Activated effector memory CD4-positive, alpha-beta T cell treated with Interleukin-2 at 50 U/mL for 16 hours (primary cell): ENCODE measurements at places on chromosomes 11 and 22.

GRCh38 chr11:29432719-29433325 is 584.0 kb downstream of the KCNA4 start:
- DNase-seq, result no peak

GRCh38 chr22:50225200-50225969 is 19.4 kb downstream of the TUBGCP6 start:
- DNase-seq, result no peak

GRCh38 chr22:29065468-29066190 is 4.0 kb upstream of the C22orf31 start:
- DNase-seq, result no peak

GRCh38 chr11:65625628-65626342 is 10.2 kb downstream of the PCNX3 start:
- peak; percentile 33 for DNase-seq

GRCh38 chr11:26964339-26964738 is 29.6 kb upstream of the FIBIN start:
- DNase-seq, result no peak

DNA sequence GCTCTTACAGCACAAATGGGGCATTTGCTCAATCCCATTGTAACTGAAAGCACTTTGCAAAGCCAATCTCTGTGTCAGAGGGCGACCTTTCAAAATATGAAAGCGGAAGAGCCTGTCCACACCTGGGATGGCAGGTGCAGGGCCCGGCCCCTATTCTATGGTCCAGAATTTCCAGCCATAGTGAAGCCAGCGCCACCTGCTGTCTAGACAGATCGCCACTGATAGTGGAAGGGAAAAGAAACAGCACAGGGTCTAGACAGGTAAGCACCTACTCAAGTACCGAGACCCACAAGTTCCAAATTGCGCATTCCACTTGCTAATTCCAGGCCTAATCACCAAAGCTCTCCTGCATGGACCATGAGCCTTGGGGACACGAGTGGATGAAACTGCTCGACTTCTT is 141.4 kb downstream of the NTM start:
- no peak for DNase-seq

DNA sequence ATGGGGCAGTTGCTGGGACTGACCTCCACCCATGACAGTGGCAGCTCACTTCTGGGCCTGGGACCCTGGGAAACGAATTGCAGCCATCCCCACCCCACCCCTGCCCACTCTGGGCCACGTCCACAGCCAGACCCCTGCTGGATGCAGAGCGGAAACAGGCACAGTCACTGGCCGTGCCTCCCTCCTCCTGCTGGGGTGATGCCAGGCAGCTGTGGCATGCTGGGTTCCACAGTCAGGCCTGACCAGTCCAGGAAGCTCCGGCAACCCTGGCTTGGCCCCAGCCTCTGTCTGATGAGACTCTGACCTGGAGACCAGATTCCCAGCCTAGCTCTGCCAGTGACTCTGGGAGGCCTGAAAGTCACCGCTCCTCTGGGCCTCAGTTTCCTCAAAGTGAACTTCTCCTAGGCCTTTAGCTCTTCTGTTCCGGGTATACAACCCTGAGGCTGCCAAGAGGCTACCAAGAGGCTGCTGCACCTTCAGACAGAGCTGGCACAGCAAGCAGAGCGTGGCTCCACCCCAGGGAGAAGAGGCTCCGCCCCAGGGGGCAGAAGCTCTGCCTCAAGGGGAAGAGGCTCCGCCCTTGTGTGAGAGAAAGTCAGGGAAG is 8.9 kb downstream of the SULT4A1 start:
- no peak for DNase-seq

- DNase-seq, result no peak
These were observed 20.0 kb downstream of the SHANK2 start for GRCh38 chr11:71232364-71232763.

DNA sequence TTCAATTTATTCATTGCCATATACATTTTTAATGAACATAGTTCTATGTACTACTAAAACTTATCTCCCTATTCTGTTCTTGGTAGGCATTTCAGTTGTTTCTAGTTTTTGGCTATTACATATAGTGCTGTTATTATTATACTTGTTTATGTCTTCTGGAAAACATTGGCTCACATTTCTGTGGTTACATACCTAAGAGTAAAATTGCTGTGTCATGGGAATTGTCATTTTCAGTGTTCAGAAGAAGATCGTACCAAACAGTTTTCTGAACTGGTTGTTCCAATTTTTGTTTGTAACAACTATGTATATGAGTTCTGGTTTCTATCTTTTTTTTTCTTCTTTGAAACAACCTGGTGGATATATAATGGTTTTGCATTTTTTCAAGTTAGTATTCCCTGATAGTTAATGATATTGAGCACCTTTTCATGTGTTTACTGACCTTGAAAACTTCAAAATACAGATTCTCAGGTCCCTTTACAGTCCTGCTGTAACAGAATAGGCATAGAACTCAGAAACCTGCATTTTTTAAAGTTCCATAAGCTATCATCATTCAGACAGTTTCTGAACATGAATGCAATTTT is 230.7 kb downstream of the JRKL start:
- DNase-seq, result no peak

GRCh38 chr22:42844756-42845155 is 12.3 kb downstream of the ARFGAP3 start:
- DNase-seq, result no peak

DNA sequence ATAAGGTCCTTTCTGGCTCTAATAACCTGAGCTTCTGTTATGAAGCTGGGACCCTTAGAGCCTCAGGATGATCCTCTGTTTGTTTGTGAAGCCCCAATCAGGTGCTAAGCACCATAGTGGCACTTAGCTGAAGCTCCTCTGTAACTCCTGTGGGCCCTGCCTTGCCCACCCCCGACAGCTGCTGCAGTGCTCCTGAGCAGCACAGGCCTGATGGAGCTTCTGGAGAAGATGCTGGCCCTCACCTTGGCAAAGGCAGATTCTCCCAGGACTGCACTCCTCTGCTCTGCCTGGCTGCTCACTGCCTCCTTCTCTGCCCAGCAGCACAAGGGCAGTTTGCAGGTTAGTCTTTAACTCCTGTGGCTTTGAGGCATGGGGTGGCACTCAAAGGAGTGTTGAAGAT is 19.0 kb upstream of the CCDC134 start:
- DNase-seq, result no peak

DNA sequence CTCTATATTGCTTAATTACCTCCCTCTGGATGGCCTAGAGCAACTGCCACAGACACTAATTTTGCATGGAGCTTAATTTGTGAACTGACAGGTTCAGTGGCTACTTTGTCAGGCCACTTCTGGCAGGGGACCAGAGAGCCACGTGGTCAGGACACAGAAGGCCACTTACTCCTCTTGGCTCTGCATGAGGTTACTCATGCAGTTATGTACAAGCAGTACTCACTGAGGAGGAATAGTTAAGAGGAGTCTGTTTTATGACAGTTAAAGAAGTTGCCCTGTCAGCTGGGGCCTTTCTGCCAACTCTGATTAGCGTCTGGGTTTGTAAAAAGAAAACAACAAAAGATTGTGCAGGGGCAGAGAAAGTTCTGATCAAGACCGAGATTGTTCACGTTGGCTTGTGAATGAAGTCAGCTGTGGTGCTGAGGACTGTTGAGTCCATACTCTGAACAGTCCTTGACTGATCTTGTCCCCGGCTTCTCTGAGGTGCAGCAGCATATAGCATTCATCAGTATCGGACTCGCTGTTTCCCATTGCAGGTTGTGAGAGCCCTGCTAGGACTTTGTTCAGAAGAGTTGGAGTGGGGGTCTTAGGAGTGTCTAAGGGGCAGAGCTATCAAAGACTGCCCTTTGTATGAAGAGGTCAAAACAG is 41.4 kb downstream of the PPFIBP2 start:
- DNase-seq, result no peak

DNA sequence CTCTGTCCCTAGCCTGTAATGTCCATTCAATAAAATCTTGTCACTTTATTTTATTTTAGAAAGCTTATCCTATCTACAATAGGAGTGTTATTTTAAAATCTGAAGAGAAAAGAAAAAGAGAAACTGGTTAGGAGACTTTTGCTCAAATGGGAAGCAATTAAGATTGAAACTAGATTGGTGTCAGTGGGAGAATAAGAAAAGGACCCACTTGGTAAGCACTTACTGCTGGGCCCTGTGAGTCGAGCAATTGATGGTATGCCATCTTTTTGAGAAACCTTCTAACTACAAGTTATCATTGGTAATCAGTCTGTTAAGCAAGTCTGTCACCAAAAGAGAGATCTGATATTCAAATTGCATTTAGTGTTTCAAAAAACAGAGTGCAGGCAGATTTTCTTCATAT is 258.4 kb downstream of the GRM5 start:
- DNase-seq, result no peak

- no peak for DNase-seq
These were observed 20.9 kb downstream of the TMPRSS13 start for GRCh38 chr11:117908109-117908895.
